Urothelium cell line (cell line): ENCODE measurements at places on chromosomes 6 and 20.
A peak's percentile ranks its signal among the peaks of the same experiment; 100 is the strongest.

DNA sequence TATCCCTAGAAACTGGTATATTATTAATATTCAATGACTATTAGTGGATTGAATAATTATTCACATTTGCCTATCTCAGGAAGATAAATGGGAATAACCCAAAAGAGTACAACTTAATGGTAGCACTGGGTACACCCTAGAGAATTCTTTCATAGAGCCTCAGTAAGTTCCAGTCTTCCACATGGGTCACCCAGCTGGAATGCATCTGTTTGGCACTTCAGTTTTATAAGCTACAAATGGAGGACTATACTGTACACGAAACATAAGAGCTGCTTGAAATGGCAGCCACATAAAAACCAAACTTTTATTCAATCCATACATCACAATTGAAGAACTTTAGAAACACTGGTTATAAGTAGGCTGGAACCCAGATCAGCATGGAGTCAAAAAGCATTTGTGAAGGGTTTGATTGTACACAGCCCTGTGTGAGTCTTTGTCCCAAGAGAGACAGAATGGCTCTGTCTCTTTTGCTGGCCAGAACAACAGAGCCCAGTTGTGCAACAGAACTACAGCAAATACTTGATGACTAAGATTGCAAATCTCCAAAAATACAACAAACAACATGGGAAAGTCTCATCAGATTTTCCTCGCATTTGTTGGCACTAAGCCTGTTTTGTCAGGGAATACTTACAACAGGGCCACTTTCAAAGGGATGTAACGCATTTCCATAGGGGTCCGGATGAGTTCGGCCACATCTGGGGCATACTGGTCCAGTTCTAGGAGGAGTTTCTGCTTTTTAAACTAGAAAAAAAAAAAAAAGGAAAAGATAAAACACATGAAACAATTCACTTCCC is 39.5 kb downstream of the PIGU start:
- DNase-seq = no peak

GRCh38 chr20:34525342-34525708 is 9.1 kb downstream of the DYNLRB1 start:
- DNase-seq = no peak

DNA sequence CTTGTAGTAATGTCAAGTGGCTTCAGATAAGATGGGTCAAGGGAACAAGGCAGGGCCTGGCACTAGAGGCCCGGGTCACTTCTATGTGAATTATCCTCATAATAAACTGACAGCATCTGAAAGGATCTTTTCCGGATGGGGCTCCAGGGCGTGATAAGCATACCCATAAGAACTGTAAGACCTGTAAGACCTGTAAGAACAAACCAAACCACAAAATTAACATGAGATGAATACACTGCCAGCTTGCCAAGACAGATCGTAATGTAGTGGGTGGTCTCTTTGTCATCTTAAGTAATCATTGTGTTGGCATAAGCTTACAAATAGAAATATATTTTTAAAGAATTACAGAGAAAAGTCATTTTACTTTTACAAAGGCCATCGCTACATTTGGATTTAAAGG is 334.9 kb downstream of the RFPL4B start:
- no peak for DNase-seq

- no peak for DNase-seq
Measured at GRCh38 chr6:157536223-157536545, 155.2 kb downstream of the ZDHHC14 start.

GRCh38 chr6:35343835-35344550 is 1.6 kb downstream of the PPARD start:
- DNase-seq = no peak

DNA sequence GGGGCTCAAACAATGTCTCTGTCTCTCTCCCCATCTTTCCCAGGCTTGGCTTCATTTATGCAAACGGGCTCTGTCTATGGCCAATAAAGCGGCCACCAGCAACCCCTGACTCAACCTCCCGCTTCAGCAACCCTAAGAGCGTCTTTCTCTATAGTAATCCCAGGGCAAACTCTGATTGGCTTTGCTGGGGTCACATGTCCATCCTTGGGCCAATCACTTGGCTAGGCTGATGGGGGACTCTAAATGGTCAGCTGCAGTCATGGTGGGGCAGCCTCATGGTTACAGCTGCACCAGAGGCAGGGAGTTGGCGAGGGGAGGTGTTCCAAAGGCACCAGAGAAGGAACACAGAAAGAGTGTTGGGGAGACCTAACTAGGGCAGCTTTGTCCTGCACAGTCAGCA is 68.5 kb upstream of the BLCAP start:
- DNase-seq = no peak

GRCh38 chr6:37985355-37985754 is 165.8 kb downstream of the ZFAND3 start:
- no peak for DNase-seq

- no peak for DNase-seq
Measured at GRCh38 chr6:27866357-27867050, 45.7 kb downstream of the OR2B2 start.

- DNase-seq = no peak
Measured at GRCh38 chr20:63071541-63072181, 64.9 kb upstream of the BHLHE23 start.

DNA sequence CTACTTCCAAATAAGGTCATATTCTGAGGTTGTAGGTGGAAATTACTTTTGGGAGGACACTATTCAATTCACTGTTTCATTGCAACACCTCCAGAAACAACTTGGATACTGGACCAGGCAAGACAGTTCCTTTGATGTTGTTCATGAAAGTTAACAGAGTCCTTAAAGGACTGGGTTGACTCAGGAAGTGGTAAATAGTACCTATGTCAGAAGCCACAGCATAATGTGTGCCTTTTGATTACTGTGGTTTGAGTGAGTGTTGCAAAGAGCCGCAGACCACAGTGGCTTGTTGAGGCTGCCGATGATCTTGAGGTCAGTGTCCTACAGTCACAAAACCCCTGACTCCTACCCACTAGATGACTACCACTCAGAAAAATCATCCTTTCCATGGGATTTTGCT is 10.9 kb downstream of the IL20RA start:
- peak; percentile 76 for DNase-seq

GRCh38 chr20:47061549-47061948 is 166.9 kb downstream of the EYA2 start:
- DNase-seq = no peak

DNA sequence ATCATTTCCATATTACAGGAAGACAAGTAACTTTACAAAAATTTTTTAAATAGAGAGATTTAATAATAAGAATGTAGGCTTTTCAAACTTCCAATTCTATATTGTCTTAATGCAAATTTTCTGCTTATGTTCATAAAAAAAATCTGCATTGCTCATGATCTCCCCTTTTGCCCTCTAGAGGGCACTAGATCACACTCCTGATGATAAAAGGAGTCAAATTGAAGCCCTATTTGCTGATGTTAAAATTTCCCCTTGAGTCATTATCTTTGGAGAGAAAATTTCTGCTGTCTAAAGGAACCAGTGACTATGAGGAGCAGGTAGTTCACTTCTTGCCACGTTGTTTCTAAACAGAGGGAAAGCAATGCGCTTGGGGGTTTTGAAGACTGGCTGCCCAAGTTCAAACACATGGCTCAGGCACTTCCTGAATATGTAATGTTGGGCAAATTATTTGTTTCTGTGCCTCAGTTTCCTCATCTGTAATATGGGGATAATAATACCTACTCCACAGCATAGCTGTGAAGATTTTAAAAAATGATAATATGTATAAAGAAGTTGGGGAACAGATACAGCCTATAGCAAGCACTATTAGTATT is 874.2 kb downstream of the TFAP2A start:
- DNase-seq = peak; percentile 30

GRCh38 chr6:71410681-71411080 is 122.1 kb downstream of the OGFRL1 start:
- DNase-seq = no peak

GRCh38 chr6:89944826-89945407 is 50.6 kb downstream of the GJA10 start:
- DNase-seq = no peak

GRCh38 chr6:41371461-41371991 is 36.1 kb downstream of the NCR2 start:
- DNase-seq = no peak

- DNase-seq = no peak
Measured at GRCh38 chr6:90440586-90441283, 144.1 kb upstream of the BACH2 start.

DNA sequence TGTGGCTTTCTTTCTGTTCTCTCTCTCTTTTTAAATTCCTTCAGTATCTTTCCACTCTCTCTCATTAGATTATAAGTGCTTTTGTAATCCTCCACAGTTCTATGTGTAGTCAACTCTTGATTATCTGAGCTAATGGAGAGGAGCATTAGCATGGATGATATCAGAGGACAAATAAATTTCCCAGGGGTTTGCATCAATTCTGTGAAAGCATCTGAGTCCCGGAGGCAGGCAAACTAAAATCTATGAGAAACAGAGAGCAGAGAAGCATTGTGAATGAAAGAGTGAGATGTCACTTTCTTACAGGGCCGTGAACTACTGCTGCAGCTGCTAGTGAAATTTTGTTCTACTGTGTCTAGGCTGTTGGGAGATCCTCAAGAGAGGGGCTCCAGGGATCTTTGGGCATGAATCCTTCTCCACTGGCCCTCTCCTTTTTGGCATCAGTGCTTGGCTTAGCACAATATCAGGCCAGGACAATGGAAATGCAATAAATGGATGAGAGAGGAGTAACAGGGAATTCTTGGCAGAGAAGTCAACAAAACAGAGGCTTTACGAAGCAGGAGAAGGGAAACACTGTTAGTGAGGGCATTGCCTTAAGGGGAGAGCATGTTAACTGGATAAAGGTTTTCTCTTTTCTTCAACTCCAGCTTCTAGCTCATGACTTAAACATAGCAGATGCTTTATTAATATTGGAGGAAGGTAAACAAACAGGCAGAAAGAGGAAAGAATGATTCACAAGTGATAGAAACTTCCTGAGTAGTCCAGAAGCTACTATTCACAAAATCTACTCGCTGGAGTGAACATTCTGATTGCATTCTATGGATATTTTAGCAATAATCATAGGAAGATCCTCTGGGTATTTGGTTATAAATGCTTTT is 847.0 kb upstream of the MAP3K7 start:
- DNase-seq = no peak
